GM06990 (cell line): ENCODE measurements at places on chromosomes 16 and 17.
A peak's percentile ranks its signal among the peaks of the same experiment; 100 is the strongest.

- peak; percentile 49 for DNase-seq
Measured at GRCh38 chr17:57356153-57356718, 99.9 kb downstream of the MSI2 start.

DNA sequence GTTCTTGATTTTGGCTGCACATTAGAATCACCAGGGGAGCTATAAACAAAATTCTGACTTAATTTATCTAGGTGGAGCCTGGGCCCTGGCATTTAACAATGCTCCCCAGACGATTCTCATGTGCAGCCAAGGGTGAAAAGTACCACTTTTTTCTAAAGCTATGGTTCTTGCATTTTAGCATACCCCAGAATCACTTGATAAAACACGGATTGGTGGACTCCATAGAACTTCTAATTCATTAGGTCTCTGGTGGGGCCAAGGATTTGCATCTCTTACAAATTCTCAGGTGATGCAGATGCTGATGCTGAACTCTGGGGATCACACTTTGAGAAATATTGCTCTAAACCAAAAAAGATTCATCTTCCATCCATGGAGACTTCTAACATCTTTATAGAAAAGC, 74.5 kb downstream of the RPGRIP1L start:
- no peak for DNase-seq

DNA sequence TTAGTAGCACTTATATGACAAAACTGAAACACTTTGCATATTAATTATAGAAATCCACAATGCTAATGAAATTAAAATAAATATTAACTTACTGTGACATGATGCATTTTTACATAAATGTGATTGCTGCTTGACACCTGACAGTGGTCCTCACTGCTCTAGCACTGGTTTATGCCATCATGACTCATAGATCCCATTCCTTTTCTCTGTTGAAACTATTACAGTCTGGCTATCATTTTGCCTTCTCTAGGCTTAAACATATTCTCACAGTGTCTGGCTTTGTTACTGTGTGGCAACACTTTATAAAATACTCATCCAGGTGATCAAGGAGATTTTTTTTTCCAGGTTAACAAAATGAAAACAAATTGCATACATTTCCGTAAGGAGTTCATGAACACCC, 108.0 kb downstream of the MRTFB start:
- DNase-seq: no peak

GRCh38 chr16:30641378-30641982, 9.3 kb upstream of the PRR14 start:
- DNase-seq: no peak
